Renal cortical epithelial cell (primary cell): ENCODE measurements at places on chromosomes 16 and 17.
A peak's percentile ranks its signal among the peaks of the same experiment; 100 is the strongest.

GRCh38 chr16:84183911-84184591 lies 2.8 kb downstream of the TAF1C start:
- no peak for DNase-seq

DNA sequence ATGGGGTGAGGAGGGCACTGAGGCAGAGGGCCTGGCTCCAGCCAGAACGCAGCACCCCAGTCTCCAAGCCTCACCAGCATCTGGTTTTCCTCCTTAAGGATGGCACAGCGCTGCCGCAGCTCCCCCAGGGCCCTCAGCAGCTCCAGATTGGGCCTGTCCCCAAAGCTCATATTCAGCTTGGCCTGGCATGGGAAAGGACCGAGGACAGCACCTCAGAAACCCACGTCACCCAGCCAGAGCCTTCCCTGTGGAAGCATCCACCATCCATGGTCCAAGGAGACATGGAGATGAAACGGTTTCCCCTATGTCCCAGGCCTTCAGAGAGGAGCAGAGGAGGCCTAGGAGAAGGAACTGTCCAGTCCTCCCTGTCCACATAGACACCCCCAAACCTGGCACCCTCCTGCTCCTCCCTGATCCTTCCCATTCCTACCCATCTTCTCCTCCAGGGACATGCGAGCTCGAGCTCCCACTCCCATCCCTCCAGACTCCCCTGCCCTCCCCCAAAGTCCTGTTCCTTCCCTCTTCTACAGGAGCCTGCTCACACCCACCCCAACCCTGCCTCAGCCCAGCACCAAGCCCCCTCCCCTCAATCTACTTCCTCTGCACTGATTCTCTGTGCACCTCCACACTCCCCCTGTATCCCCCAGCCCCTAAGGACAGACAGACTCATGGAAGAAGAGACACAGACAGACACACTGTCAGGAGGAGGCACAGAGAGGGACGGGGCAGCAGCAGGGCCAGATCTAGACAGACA lies 1.8 kb downstream of the TSPOAP1 start:
- no peak for DNase-seq

DNA sequence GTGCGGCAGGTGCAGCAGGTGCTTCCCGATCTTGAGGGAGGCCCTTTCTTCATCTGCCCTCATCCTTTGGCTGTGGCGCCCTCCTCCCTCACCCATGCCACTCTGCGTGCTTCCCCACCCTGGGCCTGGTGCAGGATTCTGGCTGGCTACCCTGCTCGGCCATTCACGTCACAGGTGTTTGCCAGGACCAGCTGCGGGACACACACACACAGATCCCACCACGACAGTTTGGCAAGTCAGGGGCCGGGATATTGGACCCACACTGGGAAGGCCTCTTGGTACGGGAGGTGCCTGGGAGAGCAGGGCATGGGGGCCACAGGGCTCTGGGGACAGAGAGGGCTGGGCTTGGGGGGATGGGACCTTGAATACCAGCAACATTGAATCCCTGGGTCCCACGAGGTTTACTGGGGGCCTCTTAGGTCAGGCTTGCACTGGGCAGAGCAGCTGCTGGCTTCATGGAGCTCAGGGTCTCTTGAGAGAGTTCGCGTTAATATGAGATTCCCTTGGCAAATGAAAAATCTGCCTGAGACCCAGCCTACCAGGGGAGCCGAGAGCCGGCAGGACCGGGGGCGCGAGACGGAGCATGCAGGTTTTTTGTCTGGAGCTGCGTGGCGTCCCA lies 15.1 kb downstream of the ADCY7 start:
- no peak for DNase-seq

DNA sequence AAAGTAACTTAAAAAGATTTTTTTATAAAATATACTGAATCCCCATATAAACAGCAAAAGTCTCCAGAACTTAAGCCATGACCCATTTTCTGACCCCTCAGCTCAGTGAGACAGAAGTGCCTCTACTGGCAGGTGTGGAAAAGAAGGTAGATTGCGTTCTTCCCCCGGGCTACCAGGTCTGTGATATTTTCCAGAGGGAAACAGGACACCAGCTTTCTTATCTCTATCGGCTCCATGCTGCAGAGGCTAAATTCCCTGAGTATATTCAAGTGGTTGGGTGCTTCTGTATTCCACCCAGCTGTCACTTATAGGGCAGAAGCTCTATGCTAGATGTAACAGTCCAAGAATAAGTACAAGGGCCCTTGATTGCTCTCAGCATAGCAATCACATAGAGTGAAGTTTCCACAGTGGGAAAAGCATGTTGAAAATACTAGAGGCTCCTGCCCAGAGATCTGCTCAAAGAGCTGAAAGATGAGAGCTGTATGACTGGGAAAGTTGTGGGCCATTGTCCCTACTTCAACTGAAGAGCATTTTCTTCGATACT lies 687.3 kb downstream of the CDH11 start:
- DNase-seq = no peak

- DNase-seq = no peak
Measured at GRCh38 chr17:46869296-46869695, 17.9 kb downstream of the WNT9B start.

- no peak for DNase-seq
Measured at GRCh38 chr16:28524681-28525171, 14.0 kb downstream of the NUPR1 start.

DNA sequence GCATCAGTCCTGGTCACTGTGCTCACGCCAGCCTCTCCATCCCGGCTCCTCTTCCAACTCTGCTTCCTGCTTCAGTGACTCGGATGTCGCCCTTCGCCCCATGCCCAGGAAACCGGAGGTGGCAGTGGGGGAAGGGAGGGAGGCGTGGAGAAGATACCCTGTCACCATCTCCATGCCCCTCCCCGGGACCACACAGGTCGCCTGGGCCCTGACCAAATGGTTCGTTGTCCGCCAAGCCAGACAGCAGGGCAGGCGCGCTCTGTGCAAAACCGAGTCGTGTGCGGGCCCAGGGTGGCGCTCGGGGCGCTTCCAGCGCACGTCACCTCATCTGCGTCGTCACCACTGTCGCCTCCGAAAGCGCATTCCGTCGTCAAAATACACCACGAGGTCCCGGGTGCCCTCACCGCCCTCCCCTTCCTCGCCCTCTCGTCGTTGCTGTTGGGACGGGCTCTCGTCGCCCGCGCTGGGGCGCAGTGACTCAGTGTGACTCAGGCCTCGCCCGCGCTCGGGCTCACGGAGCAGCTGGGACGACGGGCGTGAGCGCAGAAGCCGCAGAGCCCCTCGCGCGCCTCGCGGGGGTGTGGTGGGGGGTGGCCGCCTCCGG lies 39.2 kb downstream of the ZNF778 start:
- peak; percentile 24 for DNase-seq

DNA sequence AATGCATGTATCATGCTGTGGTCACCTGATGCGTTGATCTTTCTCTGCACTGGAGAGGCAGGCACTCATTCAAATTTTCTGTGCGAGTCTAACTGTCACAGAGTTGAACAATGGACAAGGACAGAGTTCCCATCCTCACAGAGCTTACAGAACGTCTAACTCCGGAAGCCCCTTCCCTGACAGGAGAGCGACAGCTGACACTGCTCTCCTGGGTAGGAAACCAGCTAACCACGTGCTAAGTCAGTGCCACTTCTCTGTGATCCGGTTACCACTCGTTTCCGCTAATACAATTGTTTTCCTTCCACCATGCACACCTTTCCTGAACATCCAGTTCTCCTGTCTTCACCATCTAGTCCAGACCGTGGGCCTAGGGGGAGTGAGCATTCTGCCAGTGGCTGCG lies 11.3 kb downstream of the KLHDC4 start:
- no peak for DNase-seq

DNA sequence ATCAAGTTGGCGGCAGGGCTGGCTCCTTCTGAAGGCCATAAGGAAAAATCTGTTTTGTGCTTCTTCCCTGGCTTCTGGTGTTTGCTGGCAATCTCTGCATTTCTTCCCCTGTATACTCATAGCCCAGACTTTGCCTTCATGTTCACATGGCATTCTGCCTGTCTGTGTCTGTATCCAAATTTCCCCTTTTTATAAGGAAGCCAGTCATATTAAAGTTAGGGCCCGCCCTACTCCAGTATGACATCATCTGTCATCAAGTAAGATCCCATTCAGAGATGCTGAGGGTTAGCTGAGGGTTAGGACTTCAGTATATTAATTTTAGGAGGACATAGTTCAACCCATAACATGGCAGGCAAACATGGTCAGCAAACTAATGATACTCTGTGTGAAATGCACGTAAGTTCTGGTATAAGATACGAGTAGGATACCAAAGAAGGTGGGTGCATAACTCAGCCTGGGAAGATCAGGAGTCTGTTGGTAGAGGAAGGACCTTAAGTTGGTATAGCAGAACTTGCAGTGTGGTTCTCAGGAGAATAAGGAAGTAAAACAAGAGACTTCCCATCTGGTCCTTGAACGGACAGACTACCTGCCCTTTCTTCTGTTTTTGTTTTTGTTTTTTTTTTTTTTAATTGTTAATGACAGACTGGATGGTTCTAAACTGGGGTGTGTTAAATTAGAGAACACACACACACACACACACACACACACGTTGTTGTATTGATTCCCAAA lies 13.9 kb downstream of the MAP2K6 start:
- DNase-seq = no peak

DNA sequence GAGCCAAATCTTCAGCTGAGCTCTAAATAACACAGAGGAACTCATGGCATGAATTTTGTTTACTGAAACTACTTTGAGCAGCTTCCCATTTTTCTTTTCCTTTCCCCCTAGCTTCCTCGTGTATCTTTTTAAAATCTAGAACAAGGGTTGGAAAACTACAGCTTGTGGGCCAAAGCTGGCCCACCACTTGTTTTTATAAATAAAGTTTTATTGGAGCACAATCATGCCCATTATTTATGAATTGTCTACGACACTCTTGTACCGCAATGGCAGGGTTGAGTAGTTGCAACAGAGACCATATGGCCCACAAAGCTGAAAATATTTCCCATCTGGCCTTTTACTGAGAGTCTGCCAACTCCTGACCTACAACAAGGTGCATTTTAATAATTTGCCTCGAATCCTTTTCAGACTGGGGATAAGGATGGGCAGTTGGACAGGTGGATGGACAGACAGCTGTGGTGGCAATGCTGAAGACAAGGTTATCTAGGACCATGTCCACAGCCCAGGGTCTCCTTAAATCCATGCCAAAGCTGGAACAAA lies 87.7 kb downstream of the RMI2 start:
- no peak for DNase-seq

GRCh38 chr17:64084086-64084939 lies 45.6 kb downstream of the ERN1 start:
- DNase-seq = peak; percentile 85

DNA sequence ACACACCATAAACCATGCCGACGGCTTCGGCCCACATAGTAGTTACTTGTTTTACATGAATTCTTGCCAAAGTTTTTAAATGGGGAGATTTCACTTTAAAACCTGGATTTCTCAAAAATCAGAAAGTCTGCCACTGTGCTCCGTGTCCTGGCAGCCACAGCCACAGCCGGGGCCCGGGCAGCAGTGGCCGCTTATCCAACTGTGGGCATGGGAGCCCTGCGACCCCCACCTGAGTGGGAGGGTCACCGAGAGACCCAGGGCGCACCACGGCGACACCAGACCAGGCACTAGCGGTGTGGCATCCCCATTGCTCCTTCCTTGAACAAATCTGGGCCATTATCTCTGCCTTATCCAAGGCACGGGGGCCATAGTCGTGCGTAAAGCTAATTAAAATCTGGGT lies 30.0 kb downstream of the ZNF469 start:
- DNase-seq = no peak

DNA sequence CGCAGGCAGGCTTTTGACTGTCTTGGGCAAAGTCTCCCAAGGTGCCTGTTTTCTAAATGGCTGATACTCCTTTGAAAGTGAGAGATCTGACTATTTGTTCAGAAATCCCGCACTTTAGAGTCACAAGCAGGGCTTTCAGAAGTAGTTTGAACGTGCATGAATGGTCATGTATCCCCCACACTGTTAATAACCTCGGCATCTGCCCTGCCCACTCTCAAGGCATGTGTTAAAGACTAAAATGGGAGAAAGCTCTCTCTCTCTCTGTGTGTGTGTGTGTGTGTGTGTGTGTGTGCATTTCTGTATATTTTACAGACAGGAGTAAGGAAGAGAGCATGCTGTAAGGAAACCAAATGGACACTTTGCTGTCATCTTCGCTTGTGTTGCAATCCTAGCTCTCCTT lies 163.7 kb downstream of the MAF start:
- DNase-seq = peak; percentile 1

DNA sequence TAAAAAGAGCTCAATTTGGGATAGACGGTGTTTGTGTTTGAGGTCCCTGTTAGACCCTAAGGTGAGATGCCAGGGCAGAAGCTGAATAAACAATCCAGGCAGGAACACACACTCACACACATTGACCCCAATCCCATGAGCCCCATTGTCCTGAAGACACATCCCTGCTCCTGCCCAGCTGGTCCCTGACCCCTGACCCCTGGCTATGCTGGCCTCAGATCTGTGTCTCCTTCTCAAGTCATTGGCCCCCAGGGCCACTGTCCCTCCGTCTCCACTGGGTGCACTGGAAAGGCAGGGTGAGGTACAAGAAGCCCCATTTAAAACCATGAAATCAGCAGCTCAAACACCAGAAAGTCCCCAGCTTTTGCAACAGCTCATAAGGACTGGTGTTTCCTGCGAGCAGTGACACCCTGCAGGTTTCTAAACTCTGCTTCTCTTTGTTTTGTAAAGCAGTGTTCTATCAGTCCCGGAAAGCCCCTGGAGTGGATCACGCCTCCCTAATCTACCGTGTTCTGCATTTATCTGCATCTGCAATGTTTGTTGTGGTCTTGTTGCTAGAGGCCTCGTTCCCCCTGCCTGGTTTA lies 18.0 kb upstream of the ASGR2 start:
- DNase-seq = no peak

DNA sequence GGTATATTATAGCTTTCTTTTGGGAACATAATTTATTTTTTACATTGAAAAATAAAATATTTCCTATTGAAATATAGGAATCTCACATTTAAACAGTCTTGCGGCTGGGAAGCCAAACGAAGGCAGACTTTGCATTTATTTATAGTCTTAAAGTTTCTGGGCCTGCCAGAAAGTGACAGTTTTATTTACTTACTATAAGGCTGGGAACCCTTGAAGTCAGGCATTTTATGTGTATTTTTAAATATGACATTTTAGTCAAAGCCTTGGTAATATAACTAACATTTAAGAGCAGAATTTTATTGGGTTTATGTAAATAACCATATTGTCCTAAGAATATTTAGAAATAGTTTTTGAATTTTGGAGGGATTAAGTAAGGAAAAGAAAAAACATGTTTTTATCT lies 97.5 kb downstream of the TANGO6 start:
- no peak for DNase-seq

- DNase-seq = no peak
Measured at GRCh38 chr17:36768394-36768793, 167.0 kb downstream of the MRM1 start.

DNA sequence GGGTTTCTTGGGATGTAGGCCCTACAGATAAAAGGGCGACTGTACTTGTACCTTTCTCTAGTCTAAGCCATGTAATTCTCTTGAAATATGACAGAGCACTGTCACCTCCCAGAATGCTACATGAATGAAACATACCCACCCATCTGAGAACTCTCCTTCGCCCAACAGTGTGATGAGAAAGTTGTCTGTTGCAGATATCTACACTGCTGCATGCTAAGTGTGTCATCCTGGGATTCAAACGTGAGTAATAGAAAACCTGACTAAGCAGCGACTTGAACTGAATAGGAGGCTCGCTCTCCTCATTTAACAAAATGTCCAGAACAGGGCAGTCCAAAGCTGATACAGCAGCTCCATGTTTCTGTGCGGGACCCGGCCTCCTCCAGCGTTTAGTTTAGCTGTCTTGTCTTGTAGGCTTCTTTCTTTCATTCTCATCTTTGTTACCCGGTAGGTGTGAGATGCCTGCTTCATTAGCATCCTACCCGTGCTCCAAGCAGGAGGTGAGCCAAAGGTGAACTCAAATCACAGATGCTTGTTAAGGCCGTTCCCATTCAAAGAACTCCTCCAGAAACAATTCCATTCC lies 211.9 kb downstream of the PRKCA start:
- no peak for DNase-seq
